Posterior vena cava (tissue), 2 donors: ENCODE measurements at places on chromosomes 1 and 21. TPM values are rescaled to one million over a fixed set of nuclear protein-coding genes. Genes with fewer than 3 reads are reported as not detected.

Gene CRP
- 0.33 TPM for total RNA-seq

Gene DISP1
- total RNA-seq: 8.0 TPM

Gene AADACL3
- total RNA-seq: not detected

Gene ACKR1
- 110 TPM for total RNA-seq

Gene SLC37A1
- total RNA-seq: 5.2 TPM

Gene PTPN22
- total RNA-seq: 3.9 TPM

Gene COL11A1
- 1.3 TPM for total RNA-seq

Gene UBXN11
- total RNA-seq: 12.2 TPM

Gene CCDC24
- 4.1 TPM for total RNA-seq

Gene PBX1
- total RNA-seq: 84.2 TPM

GRCh38 chr1:209202830-209203532 is 380.5 kb upstream of the CAMK1G start:
- no peak for DNase-seq

GRCh38 chr1:35222322-35223083 is 29.6 kb upstream of the SFPQ start:
- DNase-seq: no peak

GRCh38 chr1:165487921-165488320 is 43.0 kb upstream of the RXRG start:
- DNase-seq: no peak

DNA sequence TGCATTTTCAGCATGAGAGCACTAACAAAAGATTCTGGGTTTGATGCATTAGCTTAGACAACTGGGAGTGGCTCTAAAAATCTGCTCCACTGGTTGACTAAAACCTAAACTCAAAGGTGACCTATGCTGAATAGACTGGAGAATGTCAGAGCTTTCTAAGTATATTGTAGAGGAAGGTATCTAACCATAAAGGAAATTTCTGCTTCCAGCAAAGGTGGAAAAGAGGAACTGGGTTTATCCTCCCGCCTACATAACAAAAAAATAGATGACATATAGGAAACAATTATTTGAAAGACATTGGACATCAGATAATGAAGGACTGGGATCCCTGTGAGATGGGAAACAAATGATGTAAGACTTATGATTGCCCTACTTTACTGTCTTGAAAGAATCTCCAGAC is 35.8 kb upstream of the CR2 start:
- DNase-seq: no peak

DNA sequence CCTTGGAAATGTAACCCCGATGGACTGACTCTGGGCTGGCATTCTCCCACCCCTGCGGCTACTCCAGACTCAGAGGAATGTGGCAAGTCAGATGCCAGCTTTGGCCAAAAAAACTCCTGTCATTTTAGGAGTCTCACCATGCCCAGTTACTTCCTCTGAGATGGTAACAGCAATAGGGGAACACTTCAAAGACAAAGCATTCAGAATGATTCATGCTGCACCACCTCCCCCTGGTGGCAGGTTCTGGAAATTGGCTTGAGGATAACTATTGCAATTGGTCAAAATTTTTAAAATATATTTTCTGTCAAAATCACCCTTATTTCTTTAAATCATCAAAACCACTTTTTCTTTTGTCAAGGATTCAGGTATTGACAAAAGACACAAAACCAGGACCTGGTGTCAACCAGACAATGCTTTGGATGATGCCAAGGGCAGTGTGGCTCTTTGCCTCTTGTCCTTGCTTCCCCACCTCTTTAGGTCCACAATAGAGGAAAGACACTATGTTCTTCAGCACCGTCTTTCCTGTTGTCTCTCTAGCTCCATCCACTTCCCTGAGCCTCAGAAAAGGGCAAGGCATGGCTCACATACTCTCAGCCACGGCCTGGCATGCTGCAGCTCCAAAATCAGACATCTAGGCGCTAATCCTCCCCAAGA is 9.9 kb upstream of the CDCA8 start:
- DNase-seq: peak; percentile 87

- DNase-seq: no peak
Observed at GRCh38 chr1:4022715-4023114, 122.6 kb upstream of the C1orf174 start.

DNA sequence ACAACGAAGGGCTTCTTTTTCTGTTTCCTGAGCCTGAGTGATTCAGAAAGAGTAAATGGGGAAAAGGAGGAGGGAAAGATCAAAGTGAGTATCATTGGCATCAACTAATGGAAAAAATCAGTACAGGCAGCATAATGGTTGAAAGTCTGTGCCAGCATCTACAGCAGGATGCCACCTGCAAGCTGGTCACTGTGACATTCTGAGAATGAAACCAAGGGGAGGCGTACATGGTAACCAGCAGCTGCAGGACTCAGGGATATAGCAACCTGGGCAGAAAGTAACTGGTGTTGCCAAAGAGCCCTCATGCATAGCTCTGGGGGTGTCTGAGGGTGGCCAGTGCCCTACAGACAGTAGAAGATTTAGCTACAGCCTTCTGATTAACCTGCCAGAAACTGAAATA is 305.9 kb downstream of the BRINP2 start:
- DNase-seq: no peak

DNA sequence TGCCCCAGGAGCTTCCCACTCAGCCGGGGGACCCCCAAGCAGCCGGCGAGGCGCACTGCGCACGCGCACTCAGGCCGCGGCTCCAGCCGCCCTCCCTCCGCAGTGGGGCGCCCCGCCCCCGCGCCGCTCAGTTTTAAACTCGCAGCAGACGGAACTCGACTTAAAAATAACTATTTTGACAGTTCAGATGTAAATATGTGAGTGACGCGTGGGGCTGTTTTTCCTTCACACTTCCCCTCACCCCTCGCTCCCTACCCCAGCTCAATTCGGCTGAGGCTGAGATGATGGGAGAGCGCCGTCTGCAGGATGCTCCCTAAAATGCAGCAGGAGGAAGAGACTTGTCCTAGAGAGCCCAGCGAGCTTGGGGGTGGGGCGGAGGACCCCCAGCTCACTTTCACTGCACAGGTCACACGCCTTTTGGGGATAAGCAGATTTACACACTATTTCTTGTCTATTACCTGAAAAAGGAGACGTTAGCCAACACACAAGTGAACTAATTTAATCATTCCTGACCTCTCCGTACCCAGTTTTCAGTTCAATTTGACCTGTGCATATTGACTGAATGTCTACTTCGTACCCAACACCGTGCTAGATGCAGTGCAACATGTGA is 8.9 kb upstream of the LEMD1 start:
- DNase-seq: no peak

DNA sequence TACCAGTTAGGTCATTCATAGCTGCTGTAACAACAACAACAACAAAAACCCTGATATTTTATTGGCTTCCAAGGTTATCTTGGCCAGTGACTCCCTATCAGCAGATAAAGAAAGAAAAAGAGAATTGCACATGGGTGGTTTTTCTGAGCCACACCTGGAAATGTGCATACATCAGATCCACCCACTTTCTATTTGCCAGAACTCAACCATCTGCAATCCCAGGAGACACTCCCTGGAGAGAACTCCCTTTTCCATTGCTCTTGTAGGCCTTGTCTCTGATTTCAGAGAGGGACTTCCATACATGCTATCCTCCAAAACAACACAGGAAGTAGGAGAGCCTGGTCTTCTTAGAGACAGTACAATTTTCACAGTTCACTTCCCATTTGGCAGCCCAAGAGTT is 74.9 kb upstream of the ZC3H11B start:
- no peak for DNase-seq

DNA sequence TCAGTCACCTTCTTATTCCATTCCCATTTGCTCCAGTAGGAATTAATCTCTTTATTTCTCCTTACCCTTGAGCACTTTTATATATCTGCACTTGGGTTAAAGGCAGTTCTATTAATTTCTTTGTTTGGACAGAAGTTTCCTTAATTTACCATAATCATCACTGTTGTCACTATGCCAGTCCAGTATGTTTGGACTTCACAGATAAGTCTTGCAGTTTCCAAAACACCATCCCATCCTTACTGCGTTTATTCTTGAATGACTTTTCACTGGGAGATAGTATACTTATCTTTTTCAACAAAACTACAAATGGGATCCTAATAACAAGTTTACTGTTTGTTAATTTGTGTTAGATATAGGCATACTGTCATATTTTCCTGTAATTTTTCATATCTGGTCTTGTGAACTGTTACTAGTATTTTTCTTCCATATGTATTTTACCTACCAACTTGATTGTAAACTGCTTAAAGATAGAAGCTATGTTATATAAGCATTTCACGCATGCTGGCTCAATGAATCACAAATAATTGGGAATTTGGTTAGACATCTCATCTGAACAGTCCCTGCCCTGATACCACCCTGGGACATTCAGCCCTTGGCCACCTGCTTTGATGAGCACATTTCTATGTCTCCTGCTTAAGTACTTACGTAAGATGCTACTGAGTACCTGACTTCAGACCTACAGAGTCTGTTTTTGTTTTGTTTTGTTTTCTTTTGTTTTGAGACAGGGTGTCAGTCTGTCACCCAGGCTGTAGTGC is 78.2 kb downstream of the OLFML2B start:
- no peak for DNase-seq

- DNase-seq: peak; percentile 90
Observed at GRCh38 chr1:156704930-156705320, 458 bp downstream of the CRABP2 start.

- no peak for DNase-seq
Observed at GRCh38 chr1:61682891-61683290, 42.0 kb downstream of the TM2D1 start.

DNA sequence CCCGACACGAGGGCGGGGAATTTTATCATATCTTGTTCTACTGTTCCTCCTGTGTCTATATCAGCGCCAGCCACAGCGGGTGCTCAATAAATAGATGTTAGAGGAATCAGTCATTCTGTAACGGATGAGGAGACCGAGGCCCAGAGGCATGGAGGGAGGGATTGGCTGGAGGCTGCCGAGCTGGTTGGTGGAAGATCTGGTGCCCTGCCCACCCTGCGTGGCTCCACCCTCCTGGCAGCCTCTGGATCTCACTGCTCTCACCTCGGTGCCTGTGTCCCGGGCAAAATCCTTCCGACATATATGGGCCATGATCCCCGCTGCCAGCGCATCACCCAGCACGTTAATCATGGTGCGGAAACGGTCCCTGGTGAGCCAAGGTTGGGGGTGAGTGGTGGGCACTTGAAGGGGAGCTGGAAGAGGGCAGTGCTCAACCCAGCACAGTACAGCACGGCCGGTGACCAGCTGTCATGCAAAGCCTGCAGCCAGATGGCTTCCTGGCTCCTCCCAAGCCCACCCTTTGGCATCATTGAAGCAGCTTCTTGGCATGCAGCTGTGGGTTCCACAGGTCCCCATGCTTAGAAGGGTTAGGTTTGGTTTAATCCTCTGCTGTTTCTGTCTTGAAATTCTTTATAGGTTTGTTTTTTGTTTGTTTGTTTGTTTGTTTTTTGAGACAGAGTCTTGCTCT is 26.7 kb downstream of the PODN start:
- no peak for DNase-seq

GRCh38 chr1:114154146-114154962 is 685 bp upstream of the SYT6 start:
- DNase-seq: no peak

GRCh38 chr1:28755701-28756100 is 19.0 kb downstream of the YTHDF2 start:
- DNase-seq: no peak

DNA sequence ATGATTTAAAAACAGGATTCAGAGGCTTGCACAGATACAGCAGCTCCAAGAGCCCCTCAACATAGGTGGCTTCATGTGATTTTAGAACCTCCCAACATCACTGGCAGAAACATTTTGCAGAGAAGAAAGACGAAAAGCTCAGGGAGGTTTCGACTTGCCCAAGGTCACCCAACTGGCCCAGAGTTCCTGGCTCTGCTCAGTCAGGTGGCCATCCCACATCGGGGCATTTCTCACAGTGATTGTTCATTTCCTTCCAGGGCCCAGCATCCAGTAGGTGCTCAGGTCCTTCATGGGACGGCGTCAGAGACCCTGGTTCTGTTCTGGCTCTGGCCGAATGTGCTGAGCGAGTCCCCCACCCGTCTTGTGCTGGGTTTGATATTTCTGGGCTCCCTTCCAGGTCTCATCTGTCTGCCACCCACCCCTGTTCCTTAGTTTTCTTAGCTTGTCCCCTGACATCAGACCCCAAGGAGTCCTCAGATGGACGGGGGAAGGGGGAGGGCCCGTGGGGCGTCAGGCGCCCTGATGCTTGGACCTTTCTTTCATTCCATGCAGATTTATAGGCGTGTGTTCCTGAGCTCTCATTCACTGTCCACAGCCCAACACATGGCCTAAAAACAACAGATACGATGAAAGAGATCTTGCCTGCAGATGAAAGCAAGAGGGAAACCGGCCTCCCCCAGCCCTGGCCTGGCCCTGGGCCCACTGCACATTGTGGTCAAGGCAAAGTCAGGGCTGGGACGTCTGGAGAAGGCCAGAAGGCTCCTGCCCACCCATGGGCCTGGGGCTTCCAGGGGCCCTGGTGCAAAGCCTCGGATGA is 123.1 kb upstream of the ZBTB40 start:
- DNase-seq: peak; percentile 62

GRCh38 chr21:43782431-43783097 is 6.5 kb upstream of the CSTB start:
- DNase-seq: no peak

GRCh38 chr1:184483101-184483683 is 96.4 kb downstream of the C1orf21 start:
- DNase-seq: no peak
